GM03348 (cell line): ENCODE measurements at places on chromosomes 16 and 17.

- DNase-seq, result no peak
These were observed 259.0 kb upstream of the ZFHX3 start for GRCh38 chr16:73306901-73307413.

DNA sequence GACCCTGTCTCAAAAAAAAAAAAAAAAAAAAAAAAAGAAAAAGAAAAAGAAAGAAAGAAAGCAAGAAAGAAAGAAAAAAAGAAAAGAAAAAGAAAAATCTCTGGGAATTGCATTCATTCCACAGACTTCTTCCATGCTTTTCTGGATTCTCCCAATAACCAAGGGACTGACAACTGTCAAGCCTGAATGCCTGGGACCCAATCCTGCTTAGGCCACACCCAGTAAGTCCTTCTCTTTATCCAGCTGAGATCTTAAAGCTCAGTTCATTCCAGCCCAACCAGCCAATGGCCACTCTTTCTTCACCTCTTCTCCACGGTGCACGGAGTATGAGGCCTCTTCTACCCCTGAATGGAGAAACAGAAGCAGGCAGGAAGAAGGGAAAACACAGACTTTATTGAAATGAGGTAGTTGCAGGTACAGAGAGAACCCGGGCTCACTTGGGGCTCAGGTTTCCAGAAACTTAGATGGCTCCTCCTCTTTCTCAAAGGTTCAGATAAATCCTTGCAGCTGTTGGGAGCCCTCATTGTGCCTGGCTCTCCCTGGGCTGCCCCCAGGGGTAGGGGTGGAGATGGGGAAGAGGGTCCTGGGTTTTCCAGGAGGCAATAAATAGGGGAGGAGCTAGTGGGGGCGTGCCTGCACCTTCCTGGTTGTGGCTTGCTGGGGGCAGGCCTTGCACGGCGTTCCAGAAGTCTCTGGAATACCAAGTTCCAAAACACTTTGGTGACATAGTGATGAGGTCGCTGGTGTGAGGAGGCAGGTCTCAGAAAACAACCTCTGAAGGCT lies 2.5 kb downstream of the HOXB1 start:
- DNase-seq, result no peak

GRCh38 chr17:79741751-79742588 lies 11.2 kb downstream of the ENPP7 start:
- peak; percentile 91 for DNase-seq

DNA sequence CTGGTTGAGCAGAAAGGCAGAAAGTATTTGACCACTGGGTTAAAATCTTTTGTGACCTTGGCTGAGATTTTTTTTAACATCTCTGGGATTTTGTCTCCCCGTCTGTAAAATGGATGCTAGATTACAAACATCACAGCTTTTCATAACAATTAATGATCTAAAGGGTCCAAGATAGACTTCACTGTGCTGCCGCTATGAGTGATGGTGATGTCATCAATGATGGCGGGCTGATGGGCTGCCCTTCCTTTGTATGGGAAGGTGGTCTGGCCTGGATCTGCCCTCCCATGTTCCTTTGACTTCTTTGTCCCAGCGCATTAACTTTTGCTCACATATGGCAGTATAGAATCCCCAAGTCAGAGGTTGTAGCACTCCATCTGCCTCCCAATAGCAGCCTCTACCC lies 116.7 kb downstream of the IRX5 start:
- no peak for DNase-seq

- no peak for DNase-seq
These were observed 48.2 kb upstream of the FOXJ1 start for GRCh38 chr17:76189247-76189646.

DNA sequence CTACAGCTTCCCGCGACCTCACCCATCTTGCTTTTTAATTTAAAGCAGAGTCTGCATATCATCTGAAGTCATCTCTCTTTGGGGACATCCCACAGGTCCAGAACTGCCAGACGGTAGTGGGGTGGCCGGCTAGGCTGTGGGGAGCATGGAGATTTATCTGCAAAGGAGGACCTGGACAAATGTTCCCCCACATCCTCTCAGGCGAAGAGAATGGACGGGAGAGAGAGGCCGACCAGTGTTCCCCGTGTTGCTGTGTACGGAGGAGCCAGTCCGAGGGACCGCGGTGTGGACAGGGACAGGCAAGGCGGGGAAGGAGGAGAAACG lies 665 bp upstream of the MT1M start:
- no peak for DNase-seq

GRCh38 chr16:52212841-52213240 lies 334.1 kb downstream of the TOX3 start:
- DNase-seq, result no peak

DNA sequence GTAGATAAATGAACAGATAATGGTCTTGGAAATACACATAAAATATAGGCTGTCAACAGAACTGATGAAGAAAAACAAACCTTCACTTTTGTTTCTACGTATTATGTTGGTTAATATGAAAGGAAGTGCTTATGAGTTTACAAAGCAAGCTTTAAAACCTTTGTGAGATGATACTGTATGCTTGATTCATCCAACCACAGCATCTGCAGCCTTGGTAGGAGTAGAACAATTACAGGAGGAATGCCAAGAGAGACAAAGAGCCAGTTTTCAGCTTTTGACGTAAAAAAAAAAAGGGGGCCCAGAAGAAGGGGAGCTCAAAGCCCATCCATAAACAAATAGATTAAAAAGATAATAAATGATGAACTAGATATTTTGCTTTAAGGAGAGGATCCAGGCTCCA lies 13.3 kb downstream of the FAM20A start:
- no peak for DNase-seq

DNA sequence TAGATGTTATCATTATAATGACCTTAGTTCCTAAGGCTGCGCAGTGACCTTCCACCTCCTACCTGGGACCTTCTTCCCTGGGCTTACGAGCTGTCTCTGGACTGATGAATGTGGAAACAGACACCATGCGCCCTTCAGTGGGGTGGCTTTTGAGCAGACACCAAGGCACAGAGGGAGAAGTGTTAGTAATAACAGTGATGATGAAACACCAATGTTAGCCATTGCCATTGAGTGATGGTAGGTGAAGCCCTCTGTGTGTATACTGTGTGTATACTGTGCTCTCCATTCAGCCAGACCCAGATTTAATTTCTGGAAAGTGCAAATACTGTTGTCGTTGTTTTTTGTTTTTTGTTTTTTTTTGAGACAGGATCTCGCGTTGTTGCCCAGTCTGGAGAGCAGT lies 44.5 kb downstream of the CLEC16A start:
- no peak for DNase-seq

GRCh38 chr17:15351925-15352324 lies 10.5 kb upstream of the TEKT3 start:
- peak; percentile 86 for DNase-seq

DNA sequence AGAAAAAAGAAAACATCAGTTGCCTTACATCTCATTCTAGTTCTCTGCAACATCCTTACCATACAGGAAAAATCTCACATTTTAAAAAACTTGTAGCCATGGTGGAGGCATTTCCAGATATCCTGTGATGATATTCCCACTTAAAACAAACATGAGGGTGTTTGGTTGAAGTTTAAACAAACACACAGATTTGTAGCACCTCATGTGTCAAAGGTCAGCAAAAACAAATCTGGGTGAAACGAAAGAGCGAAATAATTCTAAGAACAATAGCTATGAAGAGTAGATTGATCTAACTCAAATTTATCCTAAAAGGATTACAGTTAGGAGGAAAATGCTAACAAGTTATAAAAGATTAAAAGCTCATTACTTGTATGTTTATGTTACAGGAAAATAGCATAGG lies 83.1 kb upstream of the IRX5 start:
- no peak for DNase-seq
